ENCODE measurements at places on chromosomes 12 and 14.

GRCh38 chr12:114238808-114239207 lies 167.1 kb downstream of the TBX5 start:
- DNase-seq: no peak

GRCh38 chr12:107894589-107894988 lies 120.1 kb downstream of the ASCL4 start:
- no peak for DNase-seq

GRCh38 chr14:69300601-69301221 lies 40.8 kb downstream of the GALNT16 start:
- DNase-seq: no peak

- DNase-seq: no peak
Observed at GRCh38 chr12:572532-572899, 90.7 kb downstream of the NINJ2 start.

GRCh38 chr14:72809063-72809462 lies 84.8 kb downstream of the DPF3 start:
- DNase-seq: no peak

DNA sequence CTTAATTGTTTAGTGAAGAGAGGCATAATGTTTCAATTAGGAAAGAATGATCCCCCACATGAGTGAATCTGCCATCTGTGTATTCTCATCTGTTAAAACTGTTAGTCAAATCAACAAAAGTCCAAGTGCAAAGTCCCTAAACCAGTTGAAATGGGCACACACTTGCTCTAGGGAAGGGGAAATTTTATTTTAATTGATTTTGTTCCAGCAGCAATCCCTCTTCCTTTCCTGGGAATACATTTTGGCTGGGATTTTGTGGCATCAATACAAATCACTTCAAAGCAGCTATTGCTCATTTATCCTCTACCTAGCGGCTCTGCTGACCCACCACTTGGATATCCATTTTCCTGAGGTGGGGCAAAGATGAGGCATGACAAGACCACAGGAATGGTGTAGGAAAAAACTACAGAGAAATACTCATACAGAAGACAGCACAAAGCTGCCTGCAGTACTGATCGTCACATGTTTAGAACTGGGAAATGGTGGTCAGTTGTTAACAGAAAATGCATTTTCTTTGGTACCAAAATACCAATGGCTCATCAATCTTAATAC lies 9.8 kb upstream of the SSTR1 start:
- DNase-seq: no peak

DNA sequence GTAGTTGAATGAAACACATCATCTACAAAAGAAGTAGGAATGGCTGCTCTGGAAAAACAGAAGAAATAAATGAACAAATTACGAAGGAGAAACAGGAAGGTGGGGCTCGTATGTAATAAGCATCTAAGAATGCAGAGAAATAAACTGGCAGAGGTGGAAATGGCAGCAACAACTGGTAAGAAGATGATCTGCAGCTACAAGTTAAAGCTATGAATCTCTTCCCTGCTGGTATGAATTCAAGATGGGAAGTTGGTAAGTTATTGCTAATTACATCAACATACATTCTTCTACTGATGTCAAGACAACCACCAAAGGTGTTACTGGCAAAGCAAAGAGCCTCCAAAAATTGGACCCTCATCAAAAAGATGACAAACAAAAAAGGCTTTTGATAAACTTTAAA lies 59.8 kb downstream of the HECTD4 start:
- no peak for DNase-seq

- no peak for DNase-seq
Observed at GRCh38 chr12:71703206-71703605, 17.3 kb downstream of the TMEM19 start.

All from stimulated activated CD8-positive, alpha-beta memory T cell treated with anti-CD3 and anti-CD28 coated beads, Interleukin-15, amount 100 ng/mL, for 1 hour (primary cell).